ENCODE measurements at places on chromosomes 12 and 14. TPM values are rescaled to one million over a fixed set of nuclear protein-coding genes. Genes with fewer than 3 reads are reported as not detected.

DNA sequence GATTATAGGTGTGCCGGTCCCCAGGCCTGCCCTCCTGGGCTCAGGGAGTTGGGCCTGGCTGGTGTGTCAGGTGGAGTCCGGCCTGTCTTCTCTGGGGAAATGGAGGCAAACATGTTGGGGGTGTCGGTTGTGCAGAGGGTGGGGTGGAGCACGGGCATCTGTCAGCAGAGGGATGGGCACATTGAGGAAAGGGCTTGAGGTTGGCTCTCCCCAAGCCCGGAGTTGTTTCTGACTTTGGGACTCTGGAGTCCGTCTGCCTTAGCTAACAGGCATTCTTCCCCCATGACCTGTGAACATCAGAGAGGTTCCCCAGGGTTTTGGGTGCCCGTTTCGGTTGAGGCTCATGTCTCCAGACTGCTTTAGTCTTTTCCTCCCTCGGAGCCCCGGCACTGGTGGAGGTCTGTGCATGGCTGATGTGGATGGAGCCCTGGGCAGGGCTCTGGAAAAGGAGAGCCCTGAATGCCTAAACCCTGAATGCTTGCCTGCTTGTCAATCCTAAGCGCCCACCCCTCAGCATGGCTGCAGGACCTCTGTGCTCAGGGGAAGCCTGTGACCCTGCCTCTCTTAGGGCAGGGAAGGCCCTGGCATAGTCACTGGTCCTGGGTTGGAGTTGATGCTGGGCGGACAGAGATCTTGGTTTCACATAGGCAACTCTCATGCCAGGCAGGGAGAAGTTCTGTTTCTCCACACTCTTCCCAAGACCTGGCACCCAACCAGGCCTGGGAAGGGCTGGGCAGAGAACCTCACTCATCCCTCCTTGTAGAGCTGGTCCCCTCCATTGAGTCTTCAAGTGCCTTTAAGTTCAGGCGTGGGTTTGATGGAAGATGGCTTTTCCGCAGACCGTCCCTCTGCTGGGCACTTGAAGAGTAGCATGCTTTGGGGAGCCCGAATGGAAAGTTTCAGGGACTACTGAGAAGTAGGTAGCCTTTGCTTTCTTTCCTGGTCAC lies 12.9 kb downstream of the NYNRIN start:
- H3K36me3 ChIP-seq = no peaks in the 10 kb centered on the region
- peak; percentile 79 for DNase-seq
- no peaks in the 10 kb centered on the region for H3K27me3 ChIP-seq
- no peaks in the 10 kb centered on the region for H3K4me1 ChIP-seq
- no peak overlapping the region for H3K4me3 ChIP-seq

- DNase-seq = no peak
- H3K27ac ChIP-seq = no peak overlapping the region
- peak overlapping the region; percentile 94 for H3K4me3 ChIP-seq
- no peaks in the 10 kb centered on the region for H3K27me3 ChIP-seq
These were observed 836 bp downstream of the AAAS start for GRCh38 chr12:53320352-53321195.

GRCh38 chr12:66438601-66439000 lies 136.3 kb downstream of the HELB start:
- no peaks in the 10 kb centered on the region for H3K4me1 ChIP-seq
- no peak for DNase-seq
- no peaks in the 10 kb centered on the region for H3K36me3 ChIP-seq
- no peak overlapping the region for H3K4me3 ChIP-seq

The TGFB3 gene
- total RNA-seq = 6.8 TPM

The MYH6 gene
- total RNA-seq = not detected

The LRRC10 gene
- total RNA-seq = not detected

All from endodermal cell (in vitro differentiated cells).